ENCODE measurements at places on chromosomes 3 and 15.

DNA sequence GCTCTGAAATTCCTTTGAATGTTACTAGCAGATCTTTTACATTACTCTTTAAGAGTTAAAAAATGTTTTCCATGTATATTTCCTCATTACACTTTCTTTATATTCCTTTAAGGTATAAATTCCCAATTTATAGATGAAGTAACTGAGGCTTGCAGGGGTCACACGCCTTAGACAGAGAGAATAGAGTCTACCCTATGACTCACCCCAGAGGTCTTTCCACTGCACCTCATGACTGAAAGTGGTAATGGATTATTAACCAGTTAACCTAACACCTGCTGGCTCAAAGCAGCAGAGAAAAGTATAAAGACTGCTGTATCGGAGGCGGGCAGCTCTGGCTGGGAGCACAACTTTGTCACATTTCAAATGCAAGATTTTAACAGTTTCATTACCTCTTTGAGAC is 37.7 kb downstream of the LDHAL6B start:
- no peak for DNase-seq

DNA sequence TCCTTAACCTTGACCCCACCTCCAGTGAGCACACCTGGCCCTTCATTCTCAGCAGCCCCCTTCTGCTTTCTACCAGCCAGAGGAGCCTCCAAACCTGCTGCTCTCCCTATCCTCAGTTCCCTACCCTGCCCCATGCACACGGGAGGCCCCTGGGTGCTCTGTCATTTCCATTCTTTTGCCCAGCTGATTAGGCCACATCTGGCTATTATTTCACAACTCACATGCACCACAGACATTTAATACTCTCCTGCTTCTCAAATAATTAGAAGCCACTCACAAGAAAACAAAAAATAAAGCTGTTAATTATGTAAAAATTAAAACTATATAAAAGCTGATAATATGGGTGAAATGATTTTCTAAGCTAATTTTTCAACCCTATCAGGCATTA is 50.7 kb downstream of the MYLK start:
- DNase-seq, result no peak

DNA sequence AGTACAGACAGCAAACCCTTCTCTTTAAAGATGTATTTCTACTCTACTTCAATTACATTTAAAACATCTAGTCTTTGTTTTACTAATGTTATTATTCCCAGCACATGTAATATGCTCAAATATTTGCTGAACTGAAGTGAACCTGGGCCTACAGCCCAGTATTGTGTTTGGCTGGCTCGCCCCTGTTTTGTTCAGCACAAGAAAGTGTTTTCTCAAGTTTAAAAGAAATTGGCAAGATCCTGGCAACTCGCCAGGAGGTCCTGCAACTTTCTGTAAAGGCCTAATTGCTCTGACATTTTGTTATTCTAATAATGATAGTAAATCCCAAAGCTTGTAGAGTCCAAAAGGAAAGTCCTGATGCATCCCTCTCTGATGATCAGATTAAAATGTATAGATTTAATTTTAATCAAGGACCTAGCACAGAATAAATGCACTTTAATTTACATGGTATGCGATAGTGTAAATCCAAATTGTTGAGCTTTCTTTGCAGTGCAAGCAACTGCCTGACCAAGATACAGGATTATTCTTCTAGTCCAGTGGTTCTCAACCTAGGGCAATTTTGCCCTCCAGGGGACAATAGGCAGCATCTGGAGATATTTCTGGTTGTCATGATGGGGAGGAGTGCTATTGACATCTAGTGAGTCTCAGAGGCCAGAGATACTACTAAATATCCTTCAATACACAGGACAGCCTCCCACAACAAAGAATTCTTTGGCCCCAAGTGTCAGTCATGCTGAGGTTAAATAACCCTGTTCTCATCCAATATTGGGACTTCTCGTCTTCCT is 35.7 kb upstream of the TMOD3 start:
- no peak for DNase-seq

GRCh38 chr3:155991212-155991611 is 120.8 kb downstream of the GMPS start:
- no peak for DNase-seq

GRCh38 chr3:156474560-156475389 is 80.1 kb downstream of the SSR3 start:
- no peak for DNase-seq

- no peak for DNase-seq
Observed at GRCh38 chr3:21839176-21839575, 88.2 kb upstream of the ZNF385D start.

DNA sequence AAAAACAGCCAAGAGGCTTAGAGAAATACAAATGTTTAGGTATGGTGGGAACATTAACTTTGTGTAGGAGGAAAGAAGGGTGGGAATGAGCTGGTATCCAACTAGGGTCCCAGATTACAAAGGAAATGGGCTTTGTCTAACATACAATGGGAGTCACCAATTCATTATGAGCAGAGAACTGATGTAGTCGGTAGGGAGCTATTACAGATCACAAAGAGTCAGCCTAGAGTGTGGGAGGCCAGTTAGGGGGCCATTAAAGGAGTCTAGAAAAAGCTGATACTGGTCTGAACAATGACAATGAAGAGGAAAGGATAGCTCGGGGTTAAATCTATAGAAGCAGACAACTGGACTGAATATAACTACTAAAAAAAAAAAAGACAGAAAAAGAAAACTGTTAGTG is 15.5 kb downstream of the ANO10 start:
- no peak for DNase-seq

DNA sequence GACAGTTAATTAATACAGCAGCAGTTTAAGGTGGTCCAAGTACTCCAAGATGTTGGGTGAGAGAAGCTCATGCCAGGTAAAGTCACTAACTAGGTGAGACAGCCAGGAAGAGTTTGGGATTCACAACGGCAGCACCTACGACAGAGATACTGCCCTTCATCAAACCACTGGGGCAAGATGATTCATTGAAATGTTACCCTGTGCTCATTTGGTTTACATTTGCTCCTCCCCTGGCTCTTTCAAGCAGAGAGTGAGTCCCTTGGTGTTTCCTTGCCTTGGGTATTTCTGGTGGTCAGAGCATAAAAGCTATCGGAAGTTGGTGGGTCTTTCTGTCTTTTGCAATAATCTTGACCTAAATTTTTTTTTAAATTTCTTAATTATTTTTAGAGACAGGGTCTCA is 19.9 kb upstream of the PDE8A start:
- DNase-seq, result no peak

DNA sequence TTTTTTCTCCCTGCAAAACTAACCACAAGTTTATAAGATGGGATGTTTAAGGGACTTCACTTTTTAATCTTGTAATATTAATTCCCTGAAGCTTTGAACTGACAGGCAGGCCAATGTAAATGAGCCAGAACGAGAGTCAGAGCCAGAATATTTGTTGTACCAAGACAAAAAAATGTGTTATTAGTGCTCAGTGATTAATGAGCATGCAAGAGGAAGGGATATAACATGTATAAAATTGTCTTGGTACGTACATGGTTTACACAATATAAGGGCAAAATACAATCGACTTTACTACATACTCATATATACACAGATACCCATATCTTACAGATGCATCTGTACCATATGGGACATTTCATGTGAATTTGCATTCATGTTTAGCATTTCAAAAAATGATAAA is 331.2 kb downstream of the MECOM start:
- no peak for DNase-seq

GRCh38 chr3:106688464-106688863 is 688.8 kb upstream of the CCDC54 start:
- no peak for DNase-seq

- no peak for DNase-seq
Observed at GRCh38 chr15:92614301-92614700, 41.3 kb downstream of the FAM174B start.

- DNase-seq, result no peak
Observed at GRCh38 chr3:136547293-136547692, 204.9 kb downstream of the STAG1 start.

DNA sequence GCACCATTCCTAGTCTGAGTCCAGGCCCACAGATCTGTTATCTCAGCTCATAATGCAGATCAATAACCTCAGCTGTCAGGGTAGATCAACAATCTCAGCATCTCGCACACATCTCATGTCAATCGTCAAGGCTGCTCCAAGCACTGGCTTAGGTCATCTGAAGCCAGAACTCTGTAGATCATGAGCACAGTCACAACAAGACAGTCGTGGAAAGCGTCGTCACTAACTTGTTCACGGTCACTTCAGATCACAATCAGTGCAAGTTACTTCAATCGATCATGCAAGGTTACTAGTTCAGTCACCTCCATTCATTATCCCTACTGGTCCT is 71.8 kb downstream of the RBPMS2 start:
- DNase-seq, result no peak

- no peak for DNase-seq
Observed at GRCh38 chr3:127171320-127171719, 21.6 kb upstream of the PRR23E start.

DNA sequence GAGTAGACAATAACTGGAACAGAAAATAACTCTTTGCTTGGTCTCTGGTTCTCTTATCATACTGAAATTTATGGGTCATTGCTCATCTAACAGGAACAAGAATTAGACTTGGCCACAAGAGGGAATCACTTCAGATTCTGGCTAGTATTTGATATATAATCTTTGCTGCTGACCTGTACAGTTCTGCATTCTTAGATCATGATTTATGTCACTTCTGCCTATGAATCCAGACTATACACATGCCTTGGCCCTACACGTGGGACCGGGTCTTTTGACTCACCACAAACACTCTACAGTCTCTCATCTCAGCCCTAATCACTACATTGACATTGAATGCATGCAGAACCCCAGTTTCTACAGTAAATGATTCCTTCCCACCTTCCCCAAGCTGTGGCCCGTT is 162.5 kb upstream of the SOX2 start:
- DNase-seq, result no peak

- no peak for DNase-seq
Observed at GRCh38 chr3:20905210-20905805, 719.3 kb upstream of the SGO1 start.

DNA sequence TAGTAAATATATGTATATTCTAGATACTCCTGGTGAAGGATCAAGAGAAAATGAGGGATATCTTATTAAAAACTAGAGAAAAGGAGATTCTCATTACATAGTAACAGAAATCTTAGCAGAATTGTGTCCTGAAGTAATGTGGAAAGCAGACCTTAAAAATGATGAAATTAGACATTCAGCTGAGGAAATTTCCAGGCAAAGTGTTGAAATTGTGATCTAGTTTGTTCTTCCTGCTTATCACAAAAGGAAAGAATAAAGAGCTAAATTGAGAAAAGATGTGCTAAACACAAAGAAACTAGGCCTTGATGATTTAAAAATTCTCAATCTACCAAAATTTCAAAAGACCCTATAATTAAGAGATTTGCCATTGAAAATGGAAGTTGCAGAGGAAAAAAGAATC is 362.6 kb upstream of the PLSCR5 start:
- no peak for DNase-seq

DNA sequence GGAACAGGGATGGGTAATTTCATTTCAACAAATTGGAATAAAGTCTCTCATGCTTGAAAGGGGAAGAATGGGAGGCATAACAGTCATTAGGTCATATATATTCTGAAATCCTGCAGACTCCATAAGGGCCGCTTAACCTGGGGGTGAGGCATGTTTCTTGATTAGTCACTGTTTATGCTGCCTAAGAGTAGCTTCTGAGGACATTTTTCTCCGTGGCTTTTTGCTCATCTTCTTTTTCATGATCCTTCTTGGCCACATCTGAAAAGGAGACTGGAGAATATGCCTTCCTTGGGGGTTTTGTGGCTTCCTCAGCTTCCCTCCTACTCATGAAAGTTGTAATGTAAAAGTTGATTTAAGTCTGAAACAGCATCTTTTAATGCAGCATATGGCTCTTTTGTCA is 20.0 kb upstream of the CFAP20DC start:
- peak; percentile 6 for DNase-seq

GRCh38 chr15:39565851-39566250 is 15.0 kb upstream of the THBS1 start:
- DNase-seq, result no peak

DNA sequence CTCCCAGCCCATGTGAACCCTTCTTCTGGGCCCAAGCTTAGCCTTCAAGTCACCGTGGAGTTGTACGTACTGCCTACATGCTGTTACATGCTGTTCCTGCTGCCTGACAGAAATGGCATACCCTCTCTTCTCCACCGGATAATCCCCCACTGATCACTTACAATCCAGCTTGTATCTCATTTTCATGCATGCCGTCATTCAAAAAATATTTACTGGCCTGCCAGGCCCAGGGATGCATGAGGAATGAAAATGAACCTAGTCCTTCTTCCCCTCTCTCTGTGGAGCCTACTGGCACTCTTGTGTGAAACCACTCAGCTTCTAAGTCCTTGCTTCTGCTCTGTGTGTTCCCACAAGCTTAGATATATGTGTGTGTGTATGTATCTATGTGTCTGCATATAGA is 60.6 kb downstream of the WNT5A start:
- no peak for DNase-seq

DNA sequence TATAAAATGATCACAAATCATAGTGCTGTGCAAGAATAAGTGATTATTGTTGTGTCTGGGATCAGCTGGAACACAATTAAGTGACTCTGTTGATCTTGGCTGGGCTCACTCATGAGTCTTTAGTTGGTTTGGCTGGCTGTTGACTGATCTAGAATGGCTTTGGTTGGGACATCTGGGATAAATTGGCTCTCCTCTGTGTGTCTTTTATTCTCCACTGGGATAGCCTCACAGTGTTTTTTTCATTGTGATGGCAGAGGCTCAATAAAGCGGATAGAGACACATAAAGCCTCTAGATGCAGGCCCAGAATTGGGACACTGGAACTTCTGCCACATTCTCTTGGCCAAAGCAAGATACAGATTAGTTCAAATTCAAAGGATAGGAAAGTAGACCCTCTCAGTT is 735.6 kb downstream of the PDCD6IP start:
- DNase-seq, result no peak

DNA sequence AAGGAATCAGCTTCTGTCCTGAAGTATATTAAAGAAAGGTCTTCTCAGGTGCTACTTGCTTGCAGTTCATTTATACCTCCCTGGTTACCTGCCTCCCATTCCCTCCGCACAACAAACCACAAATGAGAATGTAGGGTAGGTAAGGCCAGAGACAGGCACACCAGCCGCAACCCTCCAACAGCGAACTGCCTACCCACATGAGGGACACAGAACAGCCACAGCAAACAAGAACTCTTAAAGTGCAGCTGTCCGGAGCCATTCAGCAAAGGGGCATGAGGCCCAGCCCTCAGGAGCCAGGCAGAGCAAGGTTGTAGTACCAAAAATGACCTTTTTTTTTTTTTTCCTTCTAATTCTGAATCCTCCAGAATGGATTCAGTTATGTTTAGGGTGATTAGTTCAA is 52.4 kb downstream of the SPSB4 start:
- no peak for DNase-seq

GRCh38 chr15:54843006-54843405 is 353.7 kb downstream of the RSL24D1 start:
- no peak for DNase-seq

DNA sequence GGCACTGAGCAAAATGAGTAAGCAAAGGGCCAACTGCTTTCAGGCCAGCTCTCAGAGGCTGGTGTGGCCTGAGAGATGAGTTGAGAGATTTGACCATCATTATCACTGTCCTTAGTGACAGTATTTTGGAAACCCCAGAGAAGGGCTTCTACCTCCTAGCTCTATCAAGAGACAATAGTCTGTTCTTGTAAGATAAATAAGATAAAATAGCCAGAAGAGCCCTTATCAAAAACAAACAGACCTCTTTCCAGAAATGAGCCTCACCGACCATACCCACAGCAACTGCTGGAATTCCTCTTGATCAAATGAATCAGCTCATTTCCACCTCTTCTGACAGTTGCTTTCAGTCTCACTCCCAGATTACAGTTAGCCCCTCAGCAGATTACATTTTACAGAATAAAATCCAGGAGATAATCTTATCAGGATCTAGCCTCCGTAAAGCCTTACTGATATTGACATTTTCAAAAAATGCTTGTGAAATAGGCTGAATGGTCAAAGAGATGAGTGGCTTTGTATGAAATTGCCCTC is 4.5 kb downstream of the HDC start:
- DNase-seq, result no peak

Measured in activated CD4-positive, alpha-beta T cell treated with anti-CD3 and anti-CD28 coated beads, Interleukin-2, amount 10 ng/mL, durations not matched to agents 7 days and 5 days (primary cell).